Caudate nucleus (tissue), 63 donors: ENCODE measurements at places on chromosomes 1 and 21.

- no peak for DNase-seq
Observed at GRCh38 chr1:103156966-103157365, 48.6 kb upstream of the COL11A1 start.

DNA sequence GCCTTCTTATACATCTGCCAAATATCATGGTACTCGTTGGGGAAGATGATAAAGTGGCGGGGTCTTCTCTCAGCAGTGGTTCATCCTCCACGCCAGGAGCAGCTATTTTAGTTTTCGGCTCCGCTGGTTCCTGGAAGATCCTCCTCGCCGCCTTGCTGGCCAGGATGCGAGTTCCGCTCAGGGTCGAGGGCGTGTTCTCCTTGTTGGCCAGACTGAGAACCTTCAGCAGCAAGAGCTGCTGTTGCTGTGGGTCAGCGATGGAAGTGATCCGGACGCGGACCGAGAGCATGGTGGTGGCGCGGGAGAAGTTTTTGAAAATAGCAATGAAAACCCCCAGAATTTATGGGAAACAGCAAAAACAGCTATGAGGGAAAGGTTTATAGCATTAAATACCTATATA, 11.4 kb upstream of the CFAP126 start:
- DNase-seq: no peak

GRCh38 chr1:225825078-225825477, 15.2 kb downstream of the EPHX1 start:
- DNase-seq: no peak

DNA sequence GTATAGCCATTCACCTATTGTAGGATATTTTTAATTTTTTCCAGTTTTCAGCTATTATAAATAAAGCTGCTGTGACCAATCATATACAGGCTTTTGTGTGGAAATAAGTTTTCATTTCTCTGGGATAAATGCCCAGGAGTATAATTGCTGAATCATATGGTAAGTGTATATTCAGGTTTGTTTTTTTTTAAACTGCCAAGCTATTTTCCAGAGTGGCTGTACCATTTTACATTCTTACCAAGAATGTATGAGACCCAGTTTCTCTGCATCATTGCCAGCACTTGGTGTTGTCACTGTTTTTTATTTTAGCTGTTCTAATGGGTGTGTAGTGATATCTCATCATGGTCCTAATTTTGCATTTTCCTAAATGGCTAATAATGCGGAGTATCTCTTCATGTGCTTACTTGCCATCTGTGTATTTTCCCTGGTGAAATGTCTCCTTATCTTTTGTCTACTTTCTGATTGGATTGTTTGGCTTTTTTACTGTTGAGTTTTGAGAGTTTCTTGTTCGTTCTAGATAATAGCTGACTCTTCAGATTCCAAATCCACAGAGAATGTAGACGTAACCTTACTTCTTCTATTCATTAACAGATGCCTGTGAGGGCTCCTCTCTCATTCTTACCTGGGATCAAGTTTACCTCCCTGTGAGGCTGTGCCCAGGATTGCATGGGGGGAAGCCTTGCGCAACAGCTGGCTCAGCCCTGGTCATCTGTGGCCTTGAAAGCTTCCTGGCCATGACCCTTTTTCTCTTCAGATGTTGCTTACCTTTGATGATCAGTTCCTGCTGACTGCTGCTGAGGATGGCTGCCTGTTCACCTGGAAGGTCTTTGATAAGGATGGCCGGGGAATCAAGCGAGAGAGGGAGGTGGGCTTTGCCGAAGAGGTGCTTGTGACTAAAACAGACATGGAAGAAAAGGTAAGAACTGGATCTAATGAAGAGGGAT, 42.6 kb downstream of the CFAP57 start:
- no peak for DNase-seq

- no peak for DNase-seq
Observed at GRCh38 chr1:46639547-46639946, 22.9 kb upstream of the MOB3C start.

DNA sequence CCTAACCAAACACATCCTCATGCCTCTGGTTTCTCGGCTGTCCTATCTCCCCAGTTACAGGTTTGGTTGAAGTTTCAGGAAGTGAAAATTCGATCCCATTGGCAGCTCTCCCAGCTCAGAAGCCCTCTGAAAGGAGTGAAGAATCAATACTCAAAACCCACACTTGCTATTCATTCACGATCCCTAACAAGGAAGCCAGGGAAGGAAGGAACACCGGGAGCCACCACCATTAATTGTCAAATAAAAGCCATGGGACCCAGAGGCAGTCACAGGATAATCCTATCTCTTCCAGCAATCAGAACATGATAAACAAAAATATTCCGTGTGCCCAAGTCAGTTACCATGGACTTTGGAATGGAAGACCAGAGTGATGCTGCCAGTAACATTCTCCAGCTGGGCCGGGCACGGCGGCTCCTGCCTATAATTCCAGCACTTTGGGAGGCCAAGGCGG, 7.0 kb downstream of the TMPRSS2 start:
- DNase-seq: no peak

DNA sequence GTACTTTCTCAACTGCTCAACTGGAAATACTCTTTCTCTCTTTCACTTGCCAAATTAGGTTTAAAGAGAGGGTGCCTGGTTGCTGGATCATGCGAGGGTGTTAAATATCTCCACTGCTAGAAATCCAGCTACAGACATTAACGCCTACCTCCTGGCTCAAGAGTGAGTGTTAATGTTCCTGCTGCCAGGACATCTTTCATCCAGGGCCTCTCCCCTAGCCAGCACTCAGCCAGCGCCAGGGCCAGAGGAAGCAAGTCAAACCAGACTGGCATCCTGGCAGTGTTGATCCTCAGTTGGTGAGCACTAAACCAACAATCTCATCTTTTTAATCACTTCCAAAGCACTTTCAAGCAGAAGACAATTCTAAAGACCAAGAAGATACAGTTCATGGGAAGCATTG, 92.9 kb upstream of the BARHL2 start:
- no peak for DNase-seq
